ENCODE measurements at places on chromosomes 13 and 19.

- no peak for DNase-seq
Observed at GRCh38 chr19:2315818-2316353, 7.9 kb upstream of the LINGO3 start.

- DNase-seq = no peak
Observed at GRCh38 chr19:14375055-14375581, 6.1 kb upstream of the ADGRE5 start.

DNA sequence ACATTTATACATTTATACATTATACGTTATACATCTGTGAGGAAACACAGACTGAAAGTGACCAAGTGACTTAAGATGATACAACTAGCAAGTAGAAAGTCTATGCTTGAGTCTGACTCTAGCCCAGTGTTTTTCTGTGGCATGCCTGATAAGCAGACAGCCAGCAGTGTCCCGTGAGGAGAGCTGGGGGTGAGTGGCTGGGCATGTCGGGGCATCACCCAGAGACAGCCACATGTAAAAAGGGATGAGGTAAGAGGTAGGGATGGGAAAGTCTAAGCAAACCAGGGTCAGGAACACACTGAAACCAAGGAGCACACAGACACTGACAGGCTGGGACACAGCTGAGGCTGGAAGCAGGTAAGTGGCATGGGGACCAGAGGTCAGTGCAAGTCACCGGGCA is 333.2 kb downstream of the FOXO1 start:
- no peak for DNase-seq

GRCh38 chr13:105937451-105937850 is 598.0 kb downstream of the EFNB2 start:
- DNase-seq = no peak

DNA sequence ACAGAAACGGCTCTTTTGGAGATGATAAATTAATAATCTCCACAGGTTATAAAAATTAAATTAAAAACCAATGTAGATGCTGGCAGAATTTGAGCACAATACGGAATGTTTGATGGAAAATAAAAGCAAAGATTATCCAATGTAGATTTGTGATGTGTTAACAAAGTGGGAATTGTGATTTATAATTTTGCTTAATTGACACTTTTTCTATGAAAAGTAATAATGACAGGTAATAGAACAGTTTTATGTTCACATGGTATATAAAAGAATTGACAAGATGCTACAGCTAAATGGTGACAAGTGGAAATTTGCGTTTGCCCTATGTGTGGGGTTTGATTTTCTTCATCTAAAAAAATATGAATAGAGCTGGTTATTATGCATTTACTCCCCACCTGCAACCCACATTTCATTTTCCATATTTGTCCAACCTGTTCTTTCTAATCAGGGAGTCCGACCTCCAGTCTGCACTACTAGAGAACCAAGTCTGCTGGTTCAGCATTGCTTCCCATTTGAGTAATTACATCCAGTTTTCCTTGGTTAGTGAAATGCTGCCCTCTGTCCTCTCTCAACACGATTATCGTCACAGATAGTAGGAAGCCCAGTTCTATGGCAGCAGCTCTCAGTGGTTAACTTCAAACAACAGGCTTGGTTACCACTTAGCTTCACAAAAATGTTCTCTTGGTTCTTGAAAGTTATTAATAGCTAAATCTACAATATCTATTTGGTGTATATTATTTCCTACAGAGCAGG is 61.4 kb upstream of the SLITRK1 start:
- no peak for DNase-seq

- DNase-seq = no peak
Observed at GRCh38 chr13:106499896-106500295, 35.6 kb downstream of the EFNB2 start.

DNA sequence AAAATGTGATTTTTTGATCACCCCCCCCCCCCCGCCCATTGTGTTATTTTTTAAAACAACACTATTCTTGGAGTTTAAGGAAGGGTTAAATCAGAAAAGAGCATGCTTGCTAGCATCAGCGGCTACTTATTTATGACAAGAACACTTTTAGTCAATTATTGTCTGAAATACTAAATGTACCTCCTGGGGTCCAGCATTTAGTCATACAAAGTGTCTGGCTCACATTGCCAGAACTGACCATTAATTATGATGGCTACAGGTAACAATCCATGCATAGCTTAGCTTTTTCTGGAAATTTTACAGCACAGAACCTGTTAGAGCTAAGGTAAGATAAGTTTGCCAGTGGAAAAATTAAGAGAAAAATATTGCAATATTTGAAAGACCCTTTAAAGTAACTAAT is 90.1 kb downstream of the PCDH9 start:
- DNase-seq = no peak

GRCh38 chr13:109436055-109436622 is 350.2 kb downstream of the IRS2 start:
- peak; percentile 83 for DNase-seq

- DNase-seq = no peak
Observed at GRCh38 chr19:8663920-8664670, 33.7 kb downstream of the NFILZ start.

All from RWPE2 (cell line).